ENCODE measurements at places on chromosomes 16 and 17.

DNA sequence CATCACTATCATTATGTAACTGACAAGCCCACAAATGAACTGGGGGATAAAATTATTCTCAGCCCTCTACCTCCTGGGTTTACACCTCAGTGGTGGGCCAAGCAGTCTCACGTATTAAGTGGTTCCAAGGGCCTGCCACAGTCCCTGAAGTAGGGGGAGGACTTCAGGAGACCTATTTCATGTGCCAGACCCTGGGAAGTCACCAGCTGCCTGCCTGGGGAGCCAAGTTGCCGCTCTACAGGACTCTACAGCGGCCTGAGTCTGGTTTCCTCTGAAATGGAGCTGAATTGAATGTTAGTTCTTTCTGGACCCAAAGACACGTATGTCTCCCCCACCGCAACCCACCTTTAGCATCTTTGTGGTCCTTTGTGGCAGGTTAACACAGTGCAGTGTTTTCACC lies 187.0 kb downstream of the IRX3 start:
- DNase-seq: no peak

GRCh38 chr16:73405851-73406250 lies 357.9 kb upstream of the ZFHX3 start:
- DNase-seq: no peak

- no peak for DNase-seq
Measured at GRCh38 chr17:80645706-80646325, 101.2 kb downstream of the RPTOR start.

GRCh38 chr17:62802561-62803205 lies 5.4 kb downstream of the MARCHF10 start:
- no peak for DNase-seq

DNA sequence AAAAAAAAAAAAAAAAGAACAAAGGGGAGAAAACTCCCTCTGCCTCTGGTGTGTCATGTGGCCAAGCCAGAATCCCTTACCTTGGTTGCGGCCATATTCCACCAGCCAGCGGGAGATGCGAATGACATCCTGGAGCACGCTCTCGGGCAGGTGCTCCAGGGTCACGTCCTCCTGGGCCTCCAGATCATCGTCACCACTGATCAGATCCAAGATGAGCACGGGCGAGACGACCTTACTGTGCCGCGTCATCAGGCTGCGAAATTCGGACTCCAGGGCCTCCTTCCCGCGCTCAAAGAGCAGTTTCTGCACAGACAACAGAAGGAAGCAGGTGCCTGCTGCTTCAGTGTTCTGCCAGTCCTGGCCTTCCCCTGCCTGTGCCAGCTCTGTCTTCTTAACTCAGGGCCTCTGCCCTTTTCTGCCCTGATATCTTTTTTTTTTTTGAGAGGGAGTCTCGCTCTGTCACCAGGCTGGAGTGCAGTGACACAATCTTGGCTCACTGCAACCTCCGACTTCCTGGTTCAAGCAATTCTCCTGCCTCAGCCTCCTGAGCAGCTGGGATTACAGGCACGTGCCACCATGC lies 5.8 kb downstream of the EXOC7 start:
- DNase-seq: no peak

DNA sequence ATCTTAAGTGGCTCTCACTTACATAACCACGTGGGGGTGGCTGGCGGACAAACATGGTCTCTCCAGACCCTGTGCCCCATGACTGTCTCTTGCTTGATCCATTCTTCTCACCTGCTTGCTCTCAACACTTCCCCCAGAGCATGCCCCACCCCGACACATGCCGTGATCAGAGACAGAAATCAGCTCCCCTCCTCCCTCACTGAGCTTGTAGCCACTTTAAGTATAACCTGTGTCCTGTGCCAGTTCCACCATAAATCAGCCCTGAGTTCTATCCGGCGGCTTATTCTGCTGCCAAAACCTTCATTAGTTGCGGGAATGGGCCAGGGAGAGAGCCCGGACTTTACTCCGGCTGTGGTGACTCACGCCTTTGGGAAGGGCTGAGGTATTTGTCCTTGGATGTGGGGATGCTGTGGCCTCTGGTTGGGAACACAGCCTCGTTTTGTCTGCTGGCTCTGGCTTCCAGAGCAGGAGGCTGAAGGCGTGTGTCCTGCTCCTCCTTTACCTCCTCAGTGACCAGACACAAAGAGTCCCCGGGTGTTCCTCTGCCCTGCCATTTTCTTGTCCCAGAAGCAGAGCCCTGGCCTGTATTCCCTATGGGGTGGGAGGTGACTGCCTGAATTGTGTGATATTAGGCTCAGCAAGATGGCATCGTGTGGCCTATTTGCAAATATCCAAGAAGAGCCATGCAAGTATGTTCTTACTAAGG lies 21.1 kb downstream of the ANKRD40 start:
- DNase-seq: no peak

DNA sequence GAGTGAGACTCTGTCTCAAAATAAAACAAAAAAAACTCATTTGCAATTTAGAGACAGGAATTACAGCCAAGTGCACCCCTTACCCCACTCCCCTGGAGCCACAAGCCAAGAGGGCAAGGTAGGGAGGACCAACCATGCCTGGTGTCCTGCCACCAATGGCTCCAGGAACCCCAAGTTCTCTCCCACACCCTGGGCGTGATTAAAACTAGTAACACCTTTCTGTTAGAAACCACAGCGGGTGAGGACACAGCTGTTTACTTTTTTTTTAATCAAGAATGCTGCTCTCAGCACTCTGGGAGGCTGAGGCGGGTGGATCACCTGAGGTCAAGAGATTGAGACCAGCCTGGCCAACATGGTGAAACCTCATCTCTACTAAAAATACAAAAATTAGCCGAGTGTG lies 38.1 kb downstream of the ANKRD11 start:
- no peak for DNase-seq

DNA sequence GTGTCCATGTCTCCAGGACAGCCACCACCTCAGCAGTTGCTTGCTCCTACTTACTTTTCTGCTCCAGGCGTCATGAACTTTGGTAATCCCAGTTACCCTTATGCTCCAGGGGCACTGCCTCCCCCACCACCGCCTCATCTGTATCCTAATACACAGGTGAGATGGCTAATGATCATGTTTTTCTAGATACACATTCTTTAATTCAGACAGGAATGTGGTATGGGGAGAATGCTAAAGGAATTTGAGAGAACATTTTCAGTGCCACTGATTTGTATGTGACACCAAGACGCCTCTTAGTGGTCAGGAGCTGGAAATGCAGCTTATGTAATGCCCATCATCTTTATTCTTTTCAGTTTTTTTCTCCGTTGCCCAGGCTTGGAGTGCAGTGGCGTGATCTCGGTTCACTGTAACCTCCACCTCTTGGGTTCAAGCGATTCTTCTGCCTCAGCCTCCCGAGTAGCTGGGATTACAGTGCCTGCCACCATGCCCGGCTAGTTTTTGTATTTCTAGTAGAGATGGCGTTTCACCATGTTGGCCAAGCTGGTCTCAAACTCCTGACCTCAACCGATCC lies 8.9 kb upstream of the RAPGEFL1 start:
- DNase-seq: no peak

DNA sequence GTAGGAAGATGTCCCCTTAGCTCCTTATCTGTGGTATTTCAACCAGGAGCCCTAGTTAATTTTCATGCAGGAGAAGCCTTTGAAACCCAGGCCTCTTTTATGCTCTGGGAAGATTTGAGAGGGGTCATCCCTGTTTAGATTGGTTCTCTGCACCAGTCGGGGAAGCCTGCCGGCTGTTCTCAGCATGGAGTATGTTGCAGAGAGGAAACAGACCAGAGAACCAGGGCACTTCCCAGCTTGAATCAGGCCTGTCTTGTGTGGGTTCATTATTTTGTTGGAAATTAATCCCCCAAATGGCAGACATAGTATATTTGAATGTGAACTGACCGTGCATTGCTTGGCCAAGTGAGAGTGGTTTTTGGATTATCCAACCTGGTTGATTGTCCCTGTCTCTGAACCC lies 1082.1 kb upstream of the RBFOX1 start:
- no peak for DNase-seq

GRCh38 chr16:77722309-77723107 lies at the start of gene NUDT7:
NUDT7 (plus strand) TSS chr16:77722514; CDS start chr16:77722583, 69 bp downstream.
- DNase-seq: peak; percentile 93

DNA sequence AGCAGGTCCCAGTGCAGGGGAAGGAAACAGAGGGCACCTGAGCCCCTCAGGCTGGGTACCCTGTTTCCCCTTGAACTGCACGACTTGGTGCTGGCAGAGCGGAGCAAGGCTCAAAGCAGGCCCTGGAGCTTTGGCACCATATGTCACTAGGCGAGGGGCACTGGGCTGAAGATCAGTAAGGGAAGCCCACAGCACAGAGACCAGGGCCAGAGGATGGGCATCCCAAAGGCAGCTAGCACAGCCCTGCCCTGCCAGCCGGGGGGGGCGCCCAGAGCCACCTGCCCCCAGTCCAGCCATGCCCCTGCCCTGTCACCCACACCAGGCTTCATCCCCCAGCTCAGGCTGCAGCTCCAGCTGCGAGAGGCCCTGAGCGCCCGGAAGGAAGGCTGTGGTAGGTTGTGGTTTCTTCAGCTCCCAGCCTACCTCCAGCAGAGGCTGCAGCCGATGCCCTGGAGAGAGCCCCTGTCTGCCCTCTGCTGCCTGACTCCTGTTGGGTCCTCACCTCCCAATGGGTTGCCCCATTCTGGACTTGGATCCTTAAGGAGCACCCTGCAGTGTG lies 10.9 kb downstream of the NHERF1 start:
- peak; percentile 46 for DNase-seq

GRCh38 chr17:30253312-30253711 lies 17.8 kb upstream of the SLC6A4 start:
- no peak for DNase-seq

GRCh38 chr16:345772-346171 lies 6.8 kb downstream of the AXIN1 start:
- no peak for DNase-seq

- DNase-seq: no peak
Measured at GRCh38 chr16:9395958-9396359, 304.5 kb downstream of the HAPSTR1 start.

DNA sequence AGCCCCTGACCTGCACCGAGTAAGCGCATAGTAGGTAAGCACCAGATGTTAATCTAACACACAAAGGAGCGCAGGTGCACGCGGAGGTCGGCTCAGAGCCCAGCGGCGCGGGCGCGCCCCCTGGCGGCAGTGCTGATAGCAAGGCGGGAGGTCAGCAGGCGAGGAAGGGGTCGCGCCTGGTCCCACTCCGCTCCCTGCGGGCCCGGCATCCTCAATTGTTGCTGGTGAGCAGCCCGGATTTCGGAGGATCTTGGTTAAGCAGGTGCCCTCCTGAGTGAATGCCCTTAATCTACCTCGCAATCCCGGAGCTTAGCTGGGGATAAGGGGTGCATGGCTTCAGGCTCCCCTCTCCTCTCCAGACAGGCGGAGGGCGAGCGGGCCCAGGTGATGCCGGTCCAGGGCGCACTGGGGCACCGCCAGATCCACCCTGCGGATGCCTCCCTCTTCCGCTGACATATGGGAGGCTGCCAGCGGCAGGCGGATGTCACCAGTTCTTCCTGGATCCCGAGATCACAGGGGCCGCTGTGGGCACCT lies 4.0 kb upstream of the WNT3 start:
- peak; percentile 25 for DNase-seq

DNA sequence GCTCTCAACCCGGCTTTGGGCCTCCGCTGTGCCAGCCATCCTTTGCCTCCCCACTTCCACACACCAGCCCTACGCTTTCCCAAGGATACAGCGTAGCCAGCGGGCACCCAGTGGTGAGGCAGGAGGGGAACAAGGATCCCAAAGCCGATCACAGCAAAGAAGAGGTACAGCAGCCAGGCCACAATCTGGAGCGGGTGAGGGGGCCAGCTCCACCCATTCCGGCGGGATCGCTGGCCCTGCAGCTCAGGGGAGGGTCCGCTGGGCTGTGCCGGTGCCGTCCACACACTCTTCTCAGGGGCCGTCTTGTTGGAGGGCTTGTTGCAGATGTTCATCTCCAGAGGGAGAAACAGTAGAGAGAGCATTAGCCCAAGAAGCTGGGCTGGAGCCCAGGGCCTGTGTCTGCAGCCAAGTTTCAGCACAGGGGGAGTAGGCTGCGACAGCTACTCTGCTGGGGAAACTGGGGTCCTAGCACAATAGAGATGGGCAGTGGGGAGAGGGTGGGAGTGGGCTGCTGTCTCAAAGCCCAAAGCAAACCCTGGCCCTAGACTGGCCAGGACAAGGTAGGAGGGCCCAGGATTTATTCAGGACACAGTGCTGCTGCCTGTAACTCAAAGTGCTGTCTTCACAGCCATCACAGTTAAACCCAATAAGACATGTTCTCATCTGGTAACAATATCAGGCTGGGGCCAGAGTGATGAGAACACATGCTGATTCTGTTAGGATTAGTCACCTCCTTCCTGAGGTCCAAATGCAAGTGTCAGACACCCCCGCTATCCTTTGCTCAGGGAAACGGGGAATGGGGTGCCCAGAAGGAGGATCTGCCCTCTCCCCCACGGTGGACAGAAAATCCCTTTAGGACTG lies 9.9 kb downstream of the ZDHHC1 start:
- DNase-seq: no peak

DNA sequence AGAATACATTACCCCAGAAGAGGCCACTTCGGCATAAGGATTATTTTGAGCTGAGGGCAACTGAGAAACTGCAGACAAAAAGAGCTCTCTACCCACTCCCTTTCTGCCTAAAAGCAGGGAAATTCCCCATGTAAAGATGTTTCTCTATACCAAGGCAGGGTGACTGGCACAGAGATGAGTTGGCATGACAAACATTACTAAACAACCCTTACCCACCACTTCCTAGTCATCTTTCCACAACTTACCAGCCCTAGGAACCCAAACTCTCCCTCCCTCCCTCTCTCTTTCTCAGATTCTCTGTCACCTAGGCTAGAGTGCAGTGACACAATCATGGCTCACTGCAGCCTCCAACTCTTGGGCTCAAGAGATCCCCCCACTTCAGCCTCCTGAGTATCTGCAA lies 68.6 kb downstream of the EMP2 start:
- DNase-seq: no peak

DNA sequence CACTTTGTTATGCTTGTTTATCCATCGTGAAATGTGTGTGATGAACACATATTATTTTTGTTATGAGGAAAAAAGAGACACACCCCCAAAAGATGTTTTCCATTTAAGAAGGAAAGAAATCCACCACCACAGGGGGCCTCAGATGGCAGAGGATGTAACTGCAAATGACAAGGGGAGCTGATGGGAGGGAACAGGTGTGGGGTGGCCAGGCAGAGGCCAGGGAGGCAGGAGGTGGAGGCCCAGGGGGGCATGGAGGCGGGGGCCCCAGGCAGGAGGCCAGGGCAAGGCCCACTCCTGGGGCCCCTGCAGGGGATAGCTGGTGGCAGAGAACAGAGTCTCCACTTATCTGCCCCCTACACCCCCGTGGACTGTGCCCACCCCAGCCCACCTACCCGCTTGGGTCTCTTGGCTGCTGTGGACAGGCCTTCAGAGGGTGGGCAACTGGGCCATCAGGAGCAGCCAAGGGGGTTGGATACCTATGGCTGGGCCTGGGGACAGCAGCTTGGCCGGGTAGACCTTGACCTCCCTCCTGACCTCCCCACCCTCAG lies 28.0 kb downstream of the PPL start:
- DNase-seq: no peak

GRCh38 chr17:71024172-71024571 lies 854.8 kb downstream of the KCNJ2 start:
- no peak for DNase-seq

- DNase-seq: no peak
Measured at GRCh38 chr17:30232015-30232823, 3.3 kb downstream of the SLC6A4 start.
